ENCODE measurements at places on chromosomes 2 and 18. TPM values are rescaled to one million over a fixed set of nuclear protein-coding genes. Genes with fewer than 3 reads are reported as not detected.
A peak's percentile ranks its signal among the peaks of the same experiment; 100 is the strongest.

GRCh38 chr2:182906454-182906853, 40.0 kb upstream of the FRZB start:
- DNase-seq = no peak

GPD2 gene
- total RNA-seq = 19.6 TPM

DNA sequence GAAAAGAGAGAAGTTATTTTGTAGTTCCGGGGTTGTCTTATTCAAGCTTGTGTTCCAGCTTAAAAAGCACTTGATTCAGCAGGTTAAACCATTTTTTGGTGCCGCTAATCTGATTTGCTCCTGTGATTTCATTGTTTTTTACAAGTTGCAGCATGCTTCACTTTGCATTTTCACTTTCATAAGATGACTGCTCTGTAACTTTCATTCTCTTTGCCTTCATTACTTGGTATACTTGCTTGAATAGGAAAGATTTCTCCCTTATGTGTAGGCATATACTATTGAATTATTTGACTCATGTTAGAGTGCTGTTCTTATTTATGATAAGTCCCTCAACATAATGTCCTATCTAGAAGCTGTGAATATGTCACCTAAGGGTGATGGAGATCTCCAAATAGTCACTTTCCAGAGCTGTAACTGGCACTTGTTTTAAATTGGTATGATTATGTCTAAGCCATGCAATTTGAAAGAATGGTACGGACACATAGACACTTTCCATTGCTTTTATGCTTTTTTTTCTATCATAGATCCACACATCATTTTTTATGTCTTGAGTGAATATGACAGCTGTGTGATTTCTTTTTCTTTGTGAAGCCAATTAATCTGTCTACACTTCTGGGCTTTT, 254.5 kb downstream of the DSEL start:
- DNase-seq = no peak

RNU2-63P gene
- not detected for total RNA-seq

GRCh38 chr2:38220164-38220563, 144.2 kb upstream of the CYP1B1 start:
- DNase-seq = no peak

- DNase-seq = no peak
Observed at GRCh38 chr18:12652861-12653401, 5.0 kb downstream of the SPIRE1 start.

DNA sequence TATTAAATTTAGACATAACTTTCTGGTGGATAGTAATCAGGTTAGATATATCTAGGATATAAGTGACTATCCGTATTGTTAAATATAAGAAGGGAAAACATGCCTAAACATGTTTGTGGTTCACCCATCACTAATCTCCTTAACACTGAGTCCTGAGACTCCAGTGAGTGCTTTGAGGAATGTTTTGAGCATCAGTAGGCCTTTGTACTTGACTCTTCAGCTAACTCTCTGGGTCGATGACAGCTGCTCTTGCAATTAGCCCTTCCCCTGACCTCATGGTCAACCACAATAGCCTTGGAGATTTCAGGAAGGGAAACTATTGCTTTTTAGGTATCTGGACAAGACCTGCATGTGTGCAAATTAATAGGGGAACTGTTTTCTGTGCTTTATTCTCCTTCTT, 716.8 kb downstream of the EPHA4 start:
- no peak for DNase-seq

DNA sequence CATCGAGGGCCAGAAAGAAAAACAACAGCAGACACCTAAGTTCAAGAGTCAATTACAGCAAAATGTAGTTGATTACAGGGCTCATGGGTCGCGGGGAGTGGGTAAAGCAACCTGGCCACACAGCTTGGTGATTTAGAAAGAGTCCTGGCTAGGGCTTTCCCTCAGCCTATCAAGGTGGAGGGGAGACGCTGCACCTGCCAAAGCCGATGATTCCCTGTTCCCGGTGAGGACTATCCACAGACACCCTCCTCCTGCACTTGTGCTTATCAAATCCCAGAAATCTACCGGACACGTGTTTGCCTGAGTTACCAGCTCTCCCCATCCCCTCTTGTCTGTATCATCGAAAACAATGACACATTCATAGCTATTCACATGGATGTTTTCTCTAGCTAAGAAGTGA, 7.0 kb upstream of the SOX11 start:
- no peak for DNase-seq

CYP27C1 gene
- total RNA-seq = 0.71 TPM

PTH2R gene
- total RNA-seq = not detected

GRCh38 chr2:196961889-196962288, 35.4 kb upstream of the PGAP1 start:
- DNase-seq = no peak

POTEE gene
- total RNA-seq = not detected

GRCh38 chr2:193808877-193809276, 1614.1 kb upstream of the TMEFF2 start:
- DNase-seq = no peak

GRCh38 chr2:145721681-145722080, 1201.8 kb upstream of the ZEB2 start:
- DNase-seq = no peak

DNA sequence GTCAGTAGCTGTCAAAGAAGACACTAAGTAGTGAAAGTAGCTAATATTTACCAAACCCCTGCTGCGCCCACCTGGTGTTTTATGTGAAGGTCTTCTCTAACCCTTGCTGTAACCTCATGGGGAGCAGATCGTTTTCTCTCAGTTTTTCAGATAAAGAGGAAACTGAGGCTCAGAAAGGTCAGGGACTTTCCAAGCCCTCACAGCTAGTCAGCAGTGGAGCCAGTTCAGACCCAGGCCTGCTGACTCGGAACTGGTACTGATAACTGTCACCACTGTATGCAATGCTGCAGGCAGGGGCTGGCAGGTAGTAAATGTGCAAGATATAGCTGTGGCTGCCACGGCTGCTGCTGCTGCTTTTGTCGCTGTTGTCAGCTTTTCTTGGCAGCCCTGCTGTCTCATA, 69.1 kb downstream of the LRRFIP1 start:
- DNase-seq = no peak

DNA sequence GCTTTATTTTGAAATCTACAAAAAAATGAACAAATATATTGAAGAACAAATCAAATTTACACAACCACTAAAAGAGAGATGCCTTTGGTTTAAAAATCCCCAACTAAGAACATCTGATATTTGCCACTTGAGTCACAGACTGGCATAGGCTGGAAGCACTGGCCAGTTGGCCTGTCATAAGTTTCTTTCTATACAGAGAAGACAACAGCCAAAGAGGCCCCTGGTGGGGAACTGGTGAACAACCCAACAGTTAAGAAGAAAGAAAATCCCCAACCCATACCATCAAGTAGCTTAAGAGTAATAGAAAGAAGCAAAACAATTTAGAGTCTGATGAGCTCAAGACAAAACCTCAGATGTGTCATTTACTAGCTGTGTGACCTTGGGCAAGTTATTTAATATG, 45.5 kb downstream of the OSR1 start:
- no peak for DNase-seq

GPBAR1 gene
- 5.6 TPM for total RNA-seq

GRCh38 chr2:239911641-239912071, 113.5 kb downstream of the NDUFA10 start:
- no peak for DNase-seq

G6PC2 gene
- not detected for total RNA-seq

CYP26B1 gene
- total RNA-seq = 0.68 TPM

DNA sequence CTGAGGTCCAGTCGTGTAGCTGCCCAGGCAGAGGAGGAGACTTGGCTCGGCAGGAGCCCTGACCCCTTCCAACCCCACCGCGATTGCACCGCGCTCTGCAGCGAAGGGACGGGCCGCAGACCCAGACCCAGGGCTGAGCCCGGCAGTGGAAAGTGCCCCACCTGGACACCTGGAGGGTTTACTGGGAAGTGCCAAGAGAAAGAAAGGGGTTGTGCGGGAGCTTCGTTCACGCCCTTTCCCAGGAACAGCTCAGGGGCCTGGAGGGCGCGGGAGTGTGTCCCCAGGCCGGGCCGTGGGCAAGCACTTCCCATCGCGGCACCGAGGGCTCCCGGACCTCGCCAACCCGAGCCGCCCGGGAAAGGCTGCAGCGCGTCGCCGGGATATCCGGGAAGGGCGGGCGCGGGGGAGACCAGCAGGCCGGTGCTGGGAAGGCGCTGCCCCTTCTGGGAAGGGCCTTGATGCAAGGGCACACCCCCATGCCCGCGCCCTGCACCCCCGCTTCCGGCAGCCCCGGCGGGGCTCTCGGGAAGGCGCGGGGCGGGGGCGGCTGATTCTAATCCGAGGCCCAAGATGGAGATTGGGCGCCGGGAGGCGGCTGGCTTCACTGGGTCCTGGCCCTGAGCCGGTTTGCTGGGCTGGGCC, 36.1 kb upstream of the MRPL33 start:
- DNase-seq = peak; percentile 88

GRCh38 chr2:104286841-104287240, 567.1 kb upstream of the POU3F3 start:
- no peak for DNase-seq

DNA sequence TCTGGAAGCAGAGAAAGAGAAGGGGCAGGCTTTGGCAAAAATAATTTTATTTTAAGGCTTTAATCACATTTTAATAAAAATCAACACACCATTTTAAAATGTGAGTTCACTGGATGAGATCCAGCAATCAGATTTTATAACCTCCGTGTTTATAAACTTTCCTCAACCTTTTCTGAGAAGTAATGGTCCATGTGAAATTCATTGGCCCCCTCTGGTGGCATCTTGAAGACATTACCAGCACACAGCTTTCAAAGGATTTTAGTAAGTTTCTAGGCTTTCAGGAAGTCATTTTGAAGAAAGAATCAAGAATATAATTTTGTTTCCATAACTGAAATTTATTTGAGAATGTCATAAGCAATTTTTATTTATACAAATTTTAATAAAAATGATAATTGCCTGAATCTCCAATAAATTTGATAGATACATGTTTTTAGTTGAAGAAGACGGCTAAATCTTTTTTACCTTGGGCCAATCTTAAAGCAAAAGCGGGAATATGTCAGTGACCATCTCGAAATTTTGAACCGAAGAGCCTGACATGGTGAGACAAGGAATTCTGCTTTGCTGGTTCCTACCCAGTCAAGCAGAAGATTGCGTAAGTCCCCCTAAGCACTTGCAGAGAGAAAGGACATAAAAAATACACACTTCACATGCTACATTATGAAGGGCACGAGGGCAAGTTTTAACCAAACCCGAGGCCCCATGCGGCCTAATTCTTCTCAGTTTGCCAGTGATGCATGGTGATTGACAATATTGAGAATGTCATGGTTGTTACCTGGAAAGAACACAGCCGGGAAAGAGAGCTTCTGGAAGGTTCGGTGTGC, 128.4 kb upstream of the CBLN2 start:
- DNase-seq = no peak

AMMECR1L gene
- 8.1 TPM for total RNA-seq

RBKS gene
- 0.55 TPM for total RNA-seq

DNA sequence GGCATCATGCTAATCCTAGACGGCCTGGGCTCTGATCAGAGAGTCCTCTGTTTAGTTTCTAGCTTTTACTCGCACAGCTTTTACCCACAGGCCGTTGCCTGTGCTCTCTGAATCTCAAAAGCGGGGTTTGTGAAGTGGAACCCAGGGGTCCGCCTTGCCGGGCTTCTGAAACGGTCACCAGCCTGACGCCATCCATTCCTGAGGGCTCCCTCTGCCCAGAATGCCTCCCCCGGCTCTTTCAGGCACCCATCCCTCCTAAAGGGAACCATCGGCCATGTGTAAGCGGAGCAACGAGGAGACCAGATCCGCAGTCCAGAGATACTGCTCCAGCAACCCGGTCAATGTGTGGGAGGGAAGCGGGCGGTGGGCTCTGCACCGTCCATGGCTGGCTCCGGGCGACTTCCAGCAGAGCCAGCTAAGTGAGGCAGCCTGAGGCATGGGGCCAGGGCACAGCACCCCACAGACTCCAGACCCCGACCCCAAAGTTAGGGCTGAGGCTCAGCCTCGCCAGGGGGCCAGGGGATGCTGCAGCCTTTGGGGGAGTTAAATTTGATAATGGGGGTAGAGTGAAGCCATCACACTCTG, 28.8 kb downstream of the SALL3 start:
- DNase-seq = no peak

DNA sequence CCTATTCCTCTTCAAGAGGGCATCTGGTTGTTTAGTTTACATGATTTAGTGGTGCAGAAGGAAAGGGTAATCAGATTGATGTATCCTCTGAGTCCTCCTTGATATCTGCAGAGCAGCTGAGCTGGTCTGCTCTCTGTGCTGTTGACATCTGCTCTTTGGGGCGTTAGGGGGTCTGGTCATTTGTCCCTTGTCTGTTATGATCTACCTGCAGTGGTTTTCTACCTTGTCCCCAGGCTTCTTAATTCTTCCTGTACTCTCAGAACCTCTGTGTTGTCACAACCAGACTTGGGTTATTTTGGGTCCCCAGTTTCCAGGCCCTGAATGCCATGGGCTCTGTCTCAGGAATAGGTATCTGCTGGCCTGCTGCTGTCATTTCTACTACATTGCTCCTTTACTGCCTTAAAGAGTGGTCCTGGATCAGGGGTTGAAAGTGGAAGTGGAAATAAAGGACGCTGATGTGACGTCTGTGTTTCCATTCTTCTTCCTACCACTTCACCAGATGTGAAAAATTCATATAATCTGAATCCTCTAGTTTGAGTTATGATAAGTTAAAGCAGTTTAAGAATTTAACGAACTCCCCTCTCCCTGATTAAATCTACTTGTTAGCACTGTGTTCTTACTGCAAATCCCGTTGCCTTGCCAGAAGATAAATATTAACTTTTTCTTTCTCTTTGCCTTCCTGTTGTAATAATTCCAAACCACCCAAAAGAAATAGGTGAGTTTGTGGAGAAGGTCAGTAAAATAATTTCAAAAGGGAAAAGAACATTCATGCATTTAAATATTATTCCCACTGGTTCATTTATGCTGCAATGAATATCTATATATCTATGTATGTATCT, 16.6 kb upstream of the CPS1 start:
- no peak for DNase-seq

DNA sequence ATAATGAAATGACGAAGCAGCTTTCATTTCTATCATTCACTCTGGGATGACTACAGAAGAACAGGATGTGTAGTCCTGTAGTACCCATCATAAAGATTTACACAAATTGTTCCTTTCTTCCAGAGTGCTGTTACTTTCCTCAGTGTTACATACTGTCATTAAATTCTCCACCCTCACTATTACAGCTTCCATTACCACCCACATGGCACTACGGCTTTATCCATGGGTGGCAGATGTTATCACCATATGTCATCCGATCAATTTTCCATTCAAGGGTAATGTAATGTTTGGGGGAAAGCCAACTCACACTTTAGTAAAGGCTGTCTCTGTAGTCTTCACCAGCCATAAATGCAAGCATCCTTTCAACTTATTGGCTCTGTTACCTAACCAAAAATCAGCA, 7.1 kb upstream of the CSRNP3 start:
- DNase-seq = no peak

IL1R2 gene
- 3.0 TPM for total RNA-seq

- DNase-seq = no peak
Observed at GRCh38 chr2:220144411-220144810, 517.0 kb downstream of the SLC4A3 start.

DNA sequence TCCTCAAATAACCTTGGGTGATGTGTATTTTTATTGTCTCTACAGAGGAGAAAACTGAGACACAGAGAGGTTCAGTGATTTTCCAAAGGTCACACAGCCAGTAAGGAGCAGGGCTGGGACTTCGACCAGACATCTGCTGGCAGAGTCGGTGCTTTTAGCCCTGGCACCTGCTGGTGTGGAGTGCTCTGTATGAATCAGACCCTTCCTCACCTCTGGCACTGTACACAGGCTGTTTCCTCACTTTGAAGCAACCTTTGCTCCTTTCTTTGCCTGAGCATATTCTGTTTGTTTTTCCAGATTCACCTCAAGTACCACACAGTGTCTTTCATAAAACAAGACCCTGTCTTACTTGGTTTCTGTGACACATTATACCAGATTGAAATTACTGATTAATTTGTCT, 107.9 kb downstream of the DPP10 start:
- no peak for DNase-seq
